GOT3 (cell line): ENCODE measurements at places on chromosomes 3 and 15.

GRCh38 chr15:26682598-26683164 is 90.2 kb downstream of the GABRB3 start:
- no peak for DNase-seq

GRCh38 chr3:50472958-50473357 is 30.5 kb downstream of the CACNA2D2 start:
- DNase-seq: no peak

- DNase-seq: no peak
These were observed 71.0 kb upstream of the STRIT1 start for GRCh38 chr3:155364492-155364891.

- DNase-seq: no peak
These were observed 6.8 kb upstream of the SKIL start for GRCh38 chr3:170350515-170351413.

- DNase-seq: peak; percentile 31
These were observed 85.9 kb downstream of the FAIM start for GRCh38 chr3:138694287-138695007.

- no peak for DNase-seq
These were observed 5.2 kb downstream of the SST start for GRCh38 chr3:187665010-187665409.
